T-helper 22 cell (primary cell): ENCODE measurements at places on chromosomes 7 and 10.

GRCh38 chr7:8386926-8387550 lies 46.4 kb upstream of the NXPH1 start:
- no peak for DNase-seq

GRCh38 chr10:122461729-122462532 lies 578 bp downstream of the HTRA1 start:
- no peak for DNase-seq

DNA sequence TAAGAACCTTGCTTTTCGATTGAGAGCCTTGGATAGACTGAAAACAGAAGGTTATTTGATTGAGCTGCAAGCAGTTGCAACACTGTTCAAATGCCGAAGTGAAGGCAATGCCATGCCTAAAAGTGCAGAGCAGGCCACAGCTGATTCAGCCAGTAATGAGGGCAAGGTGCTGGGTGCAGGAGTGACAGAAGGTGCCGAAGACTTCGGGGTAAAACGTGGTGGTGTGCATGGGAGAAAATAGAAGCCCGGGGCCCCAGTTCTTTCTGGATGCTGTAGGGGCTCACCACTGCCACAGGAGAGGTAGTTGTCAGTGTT lies 43.6 kb upstream of the GATAD1 start:
- DNase-seq = no peak

GRCh38 chr10:76899490-76899889 lies 738.1 kb downstream of the KCNMA1 start:
- DNase-seq = no peak

DNA sequence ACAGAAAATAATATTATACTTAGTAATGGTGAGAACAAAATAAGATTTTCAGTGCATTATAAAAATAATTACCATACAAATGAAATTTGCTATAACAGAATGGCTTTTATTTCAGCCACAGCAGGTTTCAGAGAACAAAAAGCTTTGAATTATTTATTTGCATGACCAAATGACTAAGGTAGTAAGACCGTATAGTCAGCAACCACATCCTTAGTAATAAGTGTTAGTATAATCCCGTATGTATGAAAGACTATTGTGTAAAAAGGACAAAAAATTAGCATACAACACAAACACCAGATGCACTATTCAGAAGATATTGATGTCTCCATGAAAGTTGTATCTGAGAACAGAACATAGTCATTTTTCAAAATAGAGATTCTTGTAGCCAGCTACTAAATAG lies 12.2 kb downstream of the PDZD8 start:
- DNase-seq = no peak

GRCh38 chr7:41869997-41870396 lies 167.1 kb upstream of the INHBA start:
- no peak for DNase-seq

DNA sequence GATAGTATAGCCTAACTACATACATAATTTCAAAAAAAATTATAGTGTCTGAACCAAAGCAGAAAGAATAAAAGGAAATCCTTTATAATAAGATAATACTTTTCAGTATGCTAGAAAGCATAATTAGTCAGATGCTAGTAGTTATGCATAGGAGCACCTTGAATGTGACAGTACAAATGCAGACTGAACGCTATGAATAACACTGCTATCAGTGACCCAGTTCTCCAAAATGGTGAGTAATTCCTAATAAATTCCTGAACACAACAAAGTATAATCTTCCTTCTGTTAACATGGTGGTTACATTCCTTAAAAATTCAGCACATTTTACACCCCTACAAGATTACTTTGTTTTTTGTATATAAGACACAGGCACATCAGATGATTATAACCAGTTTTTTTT lies 1.2 kb upstream of the CHPF2 start:
- DNase-seq = no peak

DNA sequence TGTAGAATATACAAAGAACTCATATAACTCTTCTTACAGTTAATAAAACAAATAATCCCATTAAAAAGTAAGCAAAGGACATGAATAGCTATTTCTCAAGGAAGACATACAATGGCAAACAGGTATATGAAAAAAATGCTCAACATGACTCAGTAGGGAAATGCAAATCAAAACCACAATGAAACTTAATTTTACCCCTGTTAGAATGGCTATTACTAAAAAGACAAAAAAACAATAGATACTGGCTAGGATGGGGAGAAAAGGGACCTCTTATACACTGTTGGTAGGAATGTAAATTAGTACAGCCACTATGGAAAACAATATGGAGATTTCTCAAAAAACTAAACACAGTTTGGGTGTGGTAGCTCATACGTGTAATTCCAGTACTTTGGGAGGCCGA lies 37.8 kb downstream of the HERPUD2 start:
- DNase-seq = no peak

DNA sequence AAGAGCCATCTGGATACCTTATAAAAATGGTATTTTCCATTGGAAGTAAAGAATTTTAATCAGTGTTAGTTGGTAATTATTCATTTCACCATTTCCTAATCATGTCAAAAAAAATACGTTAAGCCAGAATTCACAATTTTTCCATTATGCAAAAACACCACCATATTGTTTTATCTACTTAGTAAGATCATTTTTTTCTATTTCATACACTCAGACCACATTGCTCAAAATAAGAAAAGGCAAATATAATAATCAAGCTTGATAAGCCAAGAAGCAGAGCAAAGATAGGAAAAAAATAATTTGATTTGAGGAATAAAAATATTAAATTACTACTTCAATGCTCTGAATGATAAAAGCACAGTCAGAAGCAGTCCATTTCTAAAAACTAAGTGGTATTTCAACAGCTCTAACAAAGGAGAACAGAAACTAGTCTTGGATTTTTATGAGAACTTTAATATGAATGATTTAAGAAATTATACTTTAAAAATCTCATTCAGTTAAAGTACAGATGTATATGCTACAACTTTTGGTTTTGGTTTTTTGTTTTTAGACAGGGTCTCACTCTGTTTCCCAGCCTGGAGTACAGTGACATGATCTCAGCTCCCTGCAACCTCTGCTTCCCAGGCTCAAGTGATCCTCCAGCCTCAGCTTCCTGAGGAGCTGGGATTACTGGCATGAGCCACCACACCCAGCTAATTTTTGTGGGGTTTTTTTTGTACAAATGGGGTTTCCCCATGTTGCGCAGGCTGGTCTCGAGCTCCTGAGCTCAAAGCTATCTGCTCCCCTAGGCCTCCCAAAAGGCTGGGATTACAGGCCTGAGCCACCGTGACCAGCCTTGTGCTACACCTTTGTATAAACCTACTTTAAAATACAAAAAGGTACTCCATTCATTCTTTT lies 46.6 kb downstream of the LRRN3 start:
- no peak for DNase-seq

GRCh38 chr7:64666663-64667050 lies 724 bp downstream of the ZNF107 start:
- DNase-seq = no peak

DNA sequence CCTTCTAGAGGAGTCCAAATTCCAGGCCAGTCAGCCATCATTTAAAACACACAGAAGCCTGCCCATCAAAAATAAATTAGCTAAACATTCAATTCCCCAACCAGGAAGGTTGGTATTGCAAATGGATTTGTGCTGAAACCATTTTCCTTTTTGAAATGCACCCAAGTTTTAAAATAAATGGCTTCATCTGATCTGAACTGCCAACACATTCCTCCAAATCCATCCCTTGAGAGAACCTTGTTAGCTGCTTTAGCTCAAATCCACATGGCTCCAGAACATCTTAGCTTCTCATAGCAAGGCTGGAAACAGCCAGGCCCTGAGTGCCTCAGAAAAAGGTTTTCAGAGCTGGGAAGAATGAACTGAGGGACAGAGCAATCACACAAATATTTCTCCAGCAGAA lies 306.3 kb downstream of the FZD1 start:
- no peak for DNase-seq

DNA sequence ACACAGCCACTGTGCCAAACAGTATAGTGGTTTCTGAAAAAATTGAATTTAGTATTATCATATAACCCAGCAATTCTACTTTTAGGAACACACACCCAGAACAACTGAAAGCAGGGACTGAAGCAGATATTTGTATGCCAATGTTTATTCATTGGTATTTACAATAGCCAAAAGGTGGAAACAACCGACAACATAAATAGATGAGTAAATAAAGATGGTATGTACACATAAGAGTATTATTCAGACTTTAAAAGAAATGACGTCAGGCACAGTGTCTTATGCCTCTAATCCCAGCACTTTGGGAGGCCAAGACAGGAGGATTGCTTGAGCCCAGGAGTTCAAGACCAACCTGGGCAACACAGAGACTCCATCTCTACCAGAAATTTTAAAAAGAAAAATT lies 7.2 kb downstream of the CDCA7L start:
- no peak for DNase-seq

DNA sequence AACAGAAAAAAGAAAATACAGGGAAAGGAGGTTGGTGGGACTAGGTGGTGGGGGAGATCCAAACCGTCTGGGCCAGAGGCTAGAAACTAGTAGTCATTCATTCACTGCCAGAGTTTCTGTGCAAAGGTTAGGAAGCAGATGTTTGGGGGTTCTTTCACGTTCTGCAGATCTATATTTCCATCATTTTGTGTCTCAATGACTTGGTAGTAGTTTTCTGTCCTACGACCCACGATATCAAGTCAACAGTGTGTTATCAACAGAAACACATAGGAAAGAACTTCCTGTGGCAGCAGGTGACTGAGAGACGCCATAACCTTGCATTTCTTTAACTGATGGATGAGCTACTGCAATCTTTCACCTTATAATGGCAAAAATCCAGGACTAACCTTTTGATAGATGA lies 1.8 kb downstream of the CEP55 start:
- no peak for DNase-seq

GRCh38 chr10:4070921-4071660 lies 286.1 kb upstream of the KLF6 start:
- no peak for DNase-seq

DNA sequence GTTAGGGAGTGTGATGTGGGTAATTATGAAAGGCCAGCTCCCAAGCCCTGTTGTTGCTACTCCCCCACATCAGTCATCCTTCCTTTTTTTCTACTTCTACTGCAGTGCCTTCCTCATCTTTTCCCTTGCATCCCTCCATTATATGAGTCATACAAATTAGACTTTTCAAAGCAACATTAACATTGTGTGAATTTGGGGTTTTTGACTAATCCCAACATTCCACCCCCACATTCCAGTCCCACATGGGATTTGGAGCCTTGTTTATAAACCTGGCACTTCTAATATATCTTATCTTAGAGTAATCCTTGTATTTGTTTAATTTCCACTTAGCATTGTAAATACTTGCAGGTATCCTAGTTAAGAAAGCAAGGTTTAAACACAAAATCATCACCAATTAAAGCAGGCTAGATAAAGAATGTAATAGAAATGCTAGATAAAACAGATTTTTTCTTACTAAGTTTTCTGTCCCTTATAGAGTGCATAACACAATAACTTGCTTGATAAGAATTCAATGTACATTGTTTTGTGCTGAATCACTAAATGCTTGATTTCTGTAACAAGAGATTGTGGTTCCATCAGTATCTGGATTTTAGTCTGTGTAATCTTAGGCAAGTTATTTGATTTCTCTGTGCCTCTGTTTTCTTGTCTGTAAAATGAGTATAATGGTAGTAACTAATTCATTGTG lies 165.8 kb downstream of the CFTR start:
- no peak for DNase-seq

DNA sequence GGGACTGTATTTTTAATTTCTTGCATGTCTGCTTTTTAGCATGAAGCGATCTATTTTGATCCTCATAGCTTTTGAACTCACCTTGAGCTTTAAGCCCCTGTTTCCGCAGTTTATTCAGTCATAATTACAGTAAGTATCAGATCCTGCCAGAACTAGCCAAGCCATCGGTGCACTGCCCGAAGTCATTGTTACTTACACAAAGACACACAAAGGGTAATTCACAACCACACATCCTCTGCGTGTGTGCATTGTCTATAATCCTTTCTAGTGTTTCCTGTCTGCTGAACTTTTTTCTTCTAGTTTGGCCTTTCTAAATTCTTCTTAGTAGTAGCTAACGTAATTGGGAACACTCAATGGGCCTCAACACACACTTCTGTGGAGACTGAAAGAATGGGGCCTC lies 133.0 kb downstream of the SFMBT2 start:
- no peak for DNase-seq

GRCh38 chr7:3259711-3260400 lies 41.2 kb upstream of the SDK1 start:
- no peak for DNase-seq

DNA sequence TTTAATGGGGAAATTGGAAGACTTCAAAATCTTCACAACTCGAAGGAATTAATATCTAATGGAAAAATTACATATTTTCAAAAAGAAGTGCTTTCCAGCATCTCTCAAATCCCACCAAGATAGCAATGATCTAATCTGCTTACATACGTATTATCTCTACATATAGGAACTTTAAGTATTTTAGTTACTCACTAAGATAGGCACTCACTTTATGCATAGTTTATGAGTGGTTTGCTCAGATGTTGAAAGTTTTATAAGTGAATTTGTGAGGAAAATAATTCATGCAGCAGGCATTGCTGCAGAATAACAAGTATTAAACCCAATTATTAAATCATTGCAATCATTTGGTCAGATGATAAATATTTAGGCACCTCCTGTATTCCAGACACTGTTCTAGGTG lies 2.3 kb upstream of the CYTH3 start:
- no peak for DNase-seq

DNA sequence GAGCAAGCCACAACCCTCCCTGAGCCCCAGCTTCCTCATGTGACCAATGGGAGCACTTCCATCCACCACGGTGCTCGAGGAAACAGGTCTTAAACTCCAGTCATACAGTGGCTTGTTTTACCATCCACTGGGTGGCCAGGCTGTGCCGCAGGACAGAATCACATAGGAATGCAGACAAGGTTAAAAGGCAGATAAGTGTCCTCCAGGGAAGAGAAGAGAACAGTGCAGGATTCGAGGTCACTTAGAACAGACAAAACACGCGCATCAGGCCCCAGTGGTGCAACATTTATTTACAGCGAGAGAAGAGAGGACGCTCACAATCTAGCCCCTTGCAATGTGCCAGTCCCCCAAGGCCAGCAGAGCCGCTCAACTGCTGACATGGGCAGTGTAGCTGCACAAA lies 92.8 kb downstream of the TMEM130 start:
- no peak for DNase-seq

DNA sequence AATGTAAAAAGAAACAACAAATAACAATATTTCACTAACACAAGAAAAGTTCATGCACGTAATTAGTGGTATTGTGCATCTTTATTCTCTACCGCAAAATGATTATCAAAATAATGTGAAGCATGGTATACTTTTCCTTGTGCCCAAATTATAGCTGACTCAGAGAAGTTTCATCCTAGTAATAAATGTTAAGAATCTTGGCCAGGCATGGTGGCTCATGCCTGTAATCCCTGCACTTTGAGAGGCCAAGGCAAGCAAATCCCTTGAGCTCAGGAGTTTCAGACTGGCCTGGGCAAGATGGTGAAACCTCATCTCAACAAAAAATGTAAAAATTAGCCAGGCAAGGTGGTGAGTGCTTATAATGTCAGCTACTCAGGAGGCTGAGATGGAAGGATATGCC lies 105.0 kb downstream of the KMT2C start:
- no peak for DNase-seq
